Right ventricle myocardium inferior (tissue), 1 donor: ENCODE measurements at places on chromosomes 1 and 21. TPM values are rescaled to one million over a fixed set of nuclear protein-coding genes. Genes with fewer than 3 reads are reported as not detected.

TDRD5 gene
- not detected for total RNA-seq

AUNIP gene
- total RNA-seq, result not detected

BCL2L15 gene
- total RNA-seq, result not detected

INAVA gene
- total RNA-seq, result not detected

RO60 gene
- 42.8 TPM for total RNA-seq

CERS2 gene
- 92.6 TPM for total RNA-seq

INSRR gene
- total RNA-seq, result 0.46 TPM

RHOU gene
- 5.4 TPM for total RNA-seq

LORICRIN gene
- not detected for total RNA-seq

RGS13 gene
- not detected for total RNA-seq
